HCT116 (cell line): ENCODE measurements at places on chromosomes 1 and 21. TPM values are rescaled to one million over a fixed set of nuclear protein-coding genes. Genes with fewer than 3 reads are reported as not detected.
A peak's percentile ranks its signal among the peaks of the same experiment; 100 is the strongest.

Gene GPR3
- total RNA-seq = 2.8 TPM

DNA sequence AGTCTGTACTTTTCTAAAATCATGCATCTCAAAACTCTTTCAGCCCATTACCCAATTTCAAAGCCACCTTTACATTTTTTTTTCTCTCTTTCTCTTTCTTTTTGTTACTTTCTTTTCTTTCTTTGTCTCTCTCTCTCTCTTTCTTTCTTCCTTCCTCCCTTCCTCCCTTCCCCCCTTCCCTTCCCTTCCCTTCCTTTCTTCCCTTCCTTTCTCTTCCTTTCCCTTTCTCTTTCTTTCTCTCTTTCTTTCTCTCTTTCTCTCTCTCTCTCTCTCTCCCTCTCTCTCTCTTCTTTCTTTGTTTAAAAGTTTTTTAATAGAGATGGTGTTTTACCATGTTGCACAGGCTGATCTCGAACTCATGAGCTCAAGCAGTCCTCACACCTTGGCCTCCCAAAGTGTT lies 11.5 kb downstream of the ZMYM4 start:
- H3K4me3 ChIP-seq = no peak overlapping the region
- no peaks in the 10 kb centered on the region for H3K27me3 ChIP-seq
- no peaks in the 10 kb centered on the region for H3K4me1 ChIP-seq
- H3K27ac ChIP-seq = no peak overlapping the region
- no peaks in the 10 kb centered on the region for H3K36me3 ChIP-seq
- DNase-seq = no peak

Gene CRYAA
- not detected for total RNA-seq

DNA sequence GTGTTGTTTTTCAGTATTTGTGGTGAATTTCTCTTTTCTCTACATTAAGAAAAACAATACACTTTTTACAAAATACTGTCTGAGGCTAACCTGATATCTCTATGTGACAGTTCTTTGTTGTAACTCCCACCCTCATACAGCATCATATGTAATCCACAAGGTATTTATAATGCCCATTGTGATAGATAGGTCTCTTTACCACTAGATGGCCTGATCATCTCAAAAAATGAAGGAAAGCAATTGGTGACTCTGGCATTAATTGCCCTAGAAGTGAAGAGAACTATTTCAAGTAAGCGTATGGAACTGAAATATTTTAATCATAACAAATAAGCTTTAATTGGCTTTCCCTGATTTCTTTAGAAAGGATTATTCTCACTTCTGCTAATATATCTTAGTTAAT lies 36.2 kb upstream of the HFM1 start:
- DNase-seq = peak; percentile 6
- no peaks in the 10 kb centered on the region for H3K36me3 ChIP-seq
- no peaks in the 10 kb centered on the region for H3K27me3 ChIP-seq

- no peak for DNase-seq
- no peaks in the 10 kb centered on the region for H3K27me3 ChIP-seq
- no peaks in the 10 kb centered on the region for H3K36me3 ChIP-seq
- no peak overlapping the region for H3K27ac ChIP-seq
- H3K4me3 ChIP-seq = no peak overlapping the region
Measured at GRCh38 chr1:236159704-236160539, 17.6 kb downstream of the GPR137B start.

Gene FABP3
- not detected for total RNA-seq

DNA sequence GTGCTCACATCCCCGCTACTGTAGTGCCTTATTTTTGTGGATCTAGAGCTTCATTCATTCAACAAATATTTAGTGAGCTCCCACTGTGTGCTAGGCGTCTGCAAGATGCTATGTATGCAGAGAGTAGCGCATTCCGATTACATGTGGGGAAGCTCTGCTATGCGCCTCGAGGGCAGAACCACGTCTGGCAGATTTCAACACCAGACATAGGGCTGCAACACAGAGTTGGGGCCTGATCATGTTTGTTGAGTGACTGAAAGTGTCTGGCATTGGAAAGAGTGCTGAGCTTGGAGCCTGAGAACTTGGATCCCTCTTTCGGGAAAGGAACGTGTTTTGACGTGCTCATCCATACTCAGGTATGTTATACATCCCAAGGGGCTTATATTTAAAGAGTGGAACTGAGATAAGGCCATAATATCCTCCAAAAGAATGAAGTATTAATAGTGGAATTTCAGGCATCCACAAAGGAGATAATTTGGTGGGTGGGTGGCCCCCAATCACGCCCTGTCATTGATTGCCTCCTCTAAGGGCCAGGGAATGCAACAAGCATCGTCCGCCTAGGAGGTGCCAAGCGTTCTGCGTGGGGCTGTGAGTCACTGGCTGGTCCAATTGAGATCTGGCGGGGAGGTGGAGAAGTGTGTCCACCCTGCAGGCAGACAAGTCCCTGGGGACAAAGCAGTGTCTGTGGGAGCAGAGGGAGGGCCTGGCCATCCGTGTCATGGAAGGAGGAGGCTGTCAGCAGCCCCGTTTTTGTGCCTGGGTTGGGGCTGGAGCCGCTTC lies 62.8 kb upstream of the ZBTB40 start:
- H3K4me1 ChIP-seq = no peaks in the 10 kb centered on the region
- H3K4me3 ChIP-seq = no peak overlapping the region
- no peak for DNase-seq
- no peaks in the 10 kb centered on the region for H3K36me3 ChIP-seq
- H3K27ac ChIP-seq = no peak overlapping the region

GRCh38 chr1:175810305-175810704 lies 66.9 kb upstream of the TNR start:
- no peak for DNase-seq
- H3K27me3 ChIP-seq = peaks cover 16% of the 10 kb centered on the region
- no peak overlapping the region for H3K4me3 ChIP-seq
- H3K27ac ChIP-seq = no peak overlapping the region

DNA sequence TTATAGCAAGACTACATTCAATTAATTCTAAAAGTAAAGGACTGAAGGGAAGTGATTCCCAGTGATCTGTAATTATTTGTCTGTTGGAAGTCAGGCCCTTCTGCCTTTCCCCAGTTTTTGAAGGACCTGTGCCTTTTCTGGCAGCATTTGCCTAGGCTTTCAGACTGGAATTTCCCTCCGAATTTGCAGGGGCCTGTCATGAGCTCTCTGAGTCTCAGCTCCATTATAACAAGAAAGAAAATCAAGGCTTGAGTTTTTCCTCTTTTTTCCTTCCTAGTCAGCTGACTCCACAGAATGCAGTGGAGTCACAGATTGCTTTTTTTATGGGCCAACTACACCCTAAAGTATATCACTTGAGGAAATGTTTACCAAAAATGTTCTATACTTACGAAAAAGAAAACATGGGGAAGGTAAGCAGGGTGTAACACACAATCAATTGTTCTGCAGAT lies 1.1 kb downstream of the NR5A2 start:
- peaks cover 13% of the 10 kb centered on the region for H3K4me1 ChIP-seq
- DNase-seq = no peak
- H3K27ac ChIP-seq = no peak overlapping the region
- H3K27me3 ChIP-seq = no peaks in the 10 kb centered on the region

DNA sequence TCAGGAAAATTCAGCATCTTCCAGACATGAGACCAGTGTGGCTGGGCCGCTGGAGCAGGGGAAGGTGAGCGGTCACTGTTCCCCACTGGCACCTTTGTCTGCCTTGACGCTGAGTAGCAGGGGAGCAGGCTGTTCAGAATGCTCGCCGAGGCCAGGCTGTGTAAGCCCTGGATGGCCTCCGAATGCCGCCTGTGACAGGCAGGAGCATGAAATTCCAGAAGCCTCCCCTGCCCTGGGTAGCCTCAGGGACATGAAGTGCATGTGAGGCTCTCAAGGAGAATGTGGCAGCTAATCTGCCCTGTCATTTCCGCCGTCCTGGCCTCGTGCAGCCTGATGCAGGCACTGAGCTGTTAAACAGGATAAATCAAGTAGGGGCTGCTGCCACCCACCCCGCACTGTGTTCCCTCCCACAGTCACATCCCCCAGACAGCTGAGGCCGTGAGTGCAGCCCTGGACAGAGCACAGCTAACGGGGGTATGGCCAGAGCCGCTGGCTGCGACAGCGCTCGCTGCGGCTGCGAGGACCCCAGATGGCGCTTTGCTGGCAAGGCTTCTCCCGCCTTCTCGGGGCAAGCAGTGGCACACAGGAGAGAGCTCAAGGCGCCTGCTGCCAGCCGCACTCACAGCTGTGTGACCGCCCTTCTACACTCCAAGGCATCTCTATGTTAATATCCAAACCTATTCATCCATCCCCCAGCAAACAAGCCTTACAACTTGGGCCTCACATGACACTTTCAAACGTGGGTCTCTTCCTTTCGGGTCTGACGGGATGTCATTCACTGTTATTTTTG lies 105.0 kb upstream of the COL6A1 start:
- H3K4me1 ChIP-seq = no peaks in the 10 kb centered on the region
- no peaks in the 10 kb centered on the region for H3K27me3 ChIP-seq

Gene CAPN8
- 0.54 TPM for total RNA-seq

Gene OR2G6
- total RNA-seq = not detected

DNA sequence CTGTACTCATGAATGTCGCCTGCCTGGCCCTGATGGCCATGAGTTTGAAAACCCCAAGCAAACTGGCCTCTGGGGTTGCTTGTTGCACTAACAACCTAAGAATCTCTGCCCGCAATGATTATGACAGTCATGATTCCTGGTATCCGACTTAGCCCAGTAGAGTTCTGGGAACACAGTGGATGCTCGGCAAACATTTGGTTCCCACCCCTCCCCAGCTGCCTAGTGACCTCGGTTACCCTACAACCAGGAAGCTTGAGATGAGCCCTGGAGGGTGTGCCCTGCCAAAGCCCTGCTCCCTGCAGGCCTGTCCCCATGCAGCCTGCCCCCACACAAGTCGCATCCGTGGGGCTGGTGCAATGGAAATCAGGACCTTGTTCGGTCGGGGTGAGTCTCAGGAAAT lies 76.0 kb upstream of the ZBTB40 start:
- H3K27me3 ChIP-seq = 0 out of 2 replicates have a peak, but pooled peaks cover 4% of the 10 kb centered on the region
- no peaks in the 10 kb centered on the region for H3K36me3 ChIP-seq
- H3K27ac ChIP-seq = no peak overlapping the region
- H3K4me3 ChIP-seq = no peak overlapping the region

- peak; percentile 95 for DNase-seq
- H3K4me3 ChIP-seq = no peak overlapping the region
- H3K4me1 ChIP-seq = peaks cover 29% of the 10 kb centered on the region
- peak overlapping the region; percentile 82 for H3K27ac ChIP-seq
- no peaks in the 10 kb centered on the region for H3K27me3 ChIP-seq
Measured at GRCh38 chr1:88774151-88774556, 90.1 kb downstream of the PKN2 start.

Gene DYRK1A
- 49.3 TPM for total RNA-seq

GRCh38 chr1:93585059-93585966 lies 96.3 kb downstream of the BCAR3 start:
- no peak for DNase-seq
- H3K27me3 ChIP-seq = no peaks in the 10 kb centered on the region
- peaks cover 70% of the 10 kb centered on the region for H3K36me3 ChIP-seq
- H3K4me1 ChIP-seq = no peaks in the 10 kb centered on the region
- H3K27ac ChIP-seq = no peak overlapping the region

DNA sequence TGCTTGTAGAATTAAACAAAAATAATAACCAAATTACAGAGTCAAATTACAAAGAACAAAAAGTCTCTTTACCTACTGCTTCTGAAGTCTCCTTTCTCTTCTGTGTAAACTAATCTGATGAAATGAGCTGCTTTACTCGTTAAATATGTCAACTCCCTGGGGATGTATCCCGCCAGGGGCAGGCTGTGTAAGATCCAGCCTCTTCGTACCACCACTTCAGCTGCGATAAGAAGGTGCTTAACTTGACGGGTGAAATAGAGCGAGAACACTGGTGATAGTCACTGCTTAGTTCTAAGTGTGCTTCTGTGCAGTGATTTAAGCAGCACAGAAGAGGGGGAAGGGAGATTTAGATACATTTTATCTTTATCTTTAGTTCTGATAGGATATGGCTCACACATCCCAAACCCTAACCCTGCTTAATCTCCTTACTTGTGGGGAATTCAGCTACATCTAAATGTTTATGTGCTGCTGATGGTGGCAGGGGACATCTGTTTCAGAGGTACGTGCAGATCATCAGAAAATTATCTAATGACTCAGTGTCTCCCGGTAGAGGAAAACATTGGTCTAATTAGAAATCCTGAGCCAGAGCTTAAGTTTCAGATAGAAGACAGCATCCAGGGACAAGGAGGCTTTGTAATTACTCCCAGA lies 46.0 kb downstream of the RHOU start:
- H3K27ac ChIP-seq = no peak overlapping the region
- no peaks in the 10 kb centered on the region for H3K36me3 ChIP-seq
- H3K27me3 ChIP-seq = no peaks in the 10 kb centered on the region
- peaks cover 6% of the 10 kb centered on the region; the same call in 1 of the 2 replicates for H3K4me1 ChIP-seq

Gene KRTAP10-7
- not detected for total RNA-seq

Gene NBPF4
- not detected for total RNA-seq

DNA sequence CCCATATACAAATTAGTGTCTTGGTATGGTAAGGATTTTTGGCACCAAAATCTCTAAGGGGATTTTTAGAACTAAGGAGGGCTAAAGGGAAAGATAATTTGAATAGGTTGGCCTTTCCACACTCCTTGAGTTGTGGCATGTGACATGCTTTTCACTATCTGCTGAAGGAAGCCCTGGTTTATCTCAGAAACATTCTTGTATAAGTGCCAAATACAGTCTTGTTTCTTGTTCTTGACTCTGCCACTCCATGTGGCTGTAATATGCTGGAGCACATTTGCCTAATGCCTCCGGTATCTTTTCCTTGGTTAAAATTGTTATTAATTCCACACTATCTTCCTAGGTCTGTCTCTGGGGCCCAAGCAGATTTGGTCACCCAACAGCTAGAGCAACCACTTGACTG lies 457.0 kb downstream of the USP25 start:
- H3K4me3 ChIP-seq = no peak overlapping the region
- no peaks in the 10 kb centered on the region for H3K36me3 ChIP-seq
- DNase-seq = no peak
- no peak overlapping the region for H3K27ac ChIP-seq
- H3K27me3 ChIP-seq = no peaks in the 10 kb centered on the region
- no peaks in the 10 kb centered on the region for H3K4me1 ChIP-seq

- H3K4me1 ChIP-seq = peaks cover 17% of the 10 kb centered on the region
- H3K27ac ChIP-seq = peak overlapping the region; percentile 57
- H3K4me3 ChIP-seq = no peak overlapping the region; the same call in 1 of the 2 replicates
- DNase-seq = peak; percentile 66
Measured at GRCh38 chr1:28601696-28602095, 9.6 kb downstream of the RAB42 start.

DNA sequence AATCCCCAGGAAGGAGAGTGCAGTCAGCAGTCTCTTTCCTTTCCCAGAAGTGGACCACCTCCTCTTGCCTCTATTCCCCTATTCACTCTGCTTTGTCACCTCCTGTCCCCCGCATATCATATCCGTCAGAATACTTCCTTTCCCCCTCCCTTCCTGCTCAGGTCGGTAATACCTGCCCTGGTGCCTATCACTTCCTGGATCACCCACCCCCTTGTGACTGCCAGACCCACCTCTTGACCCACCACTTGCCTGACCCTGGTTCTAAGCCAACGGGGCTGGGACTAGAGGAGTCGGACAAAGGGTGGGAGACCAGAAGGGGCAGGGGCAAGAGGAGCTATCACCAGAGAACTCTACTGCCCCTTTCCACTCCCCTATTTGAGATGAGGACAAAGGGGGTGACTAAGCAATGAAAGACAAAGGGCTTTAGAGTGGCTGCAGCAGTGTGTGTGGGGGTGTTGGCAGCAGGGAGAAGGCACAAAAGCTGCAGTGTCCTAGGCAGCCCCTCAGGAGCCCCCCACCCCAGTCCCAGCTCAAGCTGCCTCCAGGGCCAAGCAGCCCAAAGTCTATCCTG lies 1.7 kb upstream of the ADAMTS4 start:
- H3K4me3 ChIP-seq = no peak overlapping the region
- no peak for DNase-seq
- no peak overlapping the region; the same call in 1 of the 2 replicates for H3K27ac ChIP-seq
- H3K36me3 ChIP-seq = peaks cover 8% of the 10 kb centered on the region; the same call in 1 of the 2 replicates
- no peaks in the 10 kb centered on the region for H3K27me3 ChIP-seq

GRCh38 chr1:29639741-29640427 lies 403.6 kb downstream of the PTPRU start:
- peak overlapping the region; percentile 42 for H3K27ac ChIP-seq
- H3K36me3 ChIP-seq = no peaks in the 10 kb centered on the region
- DNase-seq = peak; percentile 58
- H3K4me1 ChIP-seq = peaks cover 34% of the 10 kb centered on the region
- H3K27me3 ChIP-seq = no peaks in the 10 kb centered on the region
